ENCODE measurements at places on chromosomes 13 and 19.

DNA sequence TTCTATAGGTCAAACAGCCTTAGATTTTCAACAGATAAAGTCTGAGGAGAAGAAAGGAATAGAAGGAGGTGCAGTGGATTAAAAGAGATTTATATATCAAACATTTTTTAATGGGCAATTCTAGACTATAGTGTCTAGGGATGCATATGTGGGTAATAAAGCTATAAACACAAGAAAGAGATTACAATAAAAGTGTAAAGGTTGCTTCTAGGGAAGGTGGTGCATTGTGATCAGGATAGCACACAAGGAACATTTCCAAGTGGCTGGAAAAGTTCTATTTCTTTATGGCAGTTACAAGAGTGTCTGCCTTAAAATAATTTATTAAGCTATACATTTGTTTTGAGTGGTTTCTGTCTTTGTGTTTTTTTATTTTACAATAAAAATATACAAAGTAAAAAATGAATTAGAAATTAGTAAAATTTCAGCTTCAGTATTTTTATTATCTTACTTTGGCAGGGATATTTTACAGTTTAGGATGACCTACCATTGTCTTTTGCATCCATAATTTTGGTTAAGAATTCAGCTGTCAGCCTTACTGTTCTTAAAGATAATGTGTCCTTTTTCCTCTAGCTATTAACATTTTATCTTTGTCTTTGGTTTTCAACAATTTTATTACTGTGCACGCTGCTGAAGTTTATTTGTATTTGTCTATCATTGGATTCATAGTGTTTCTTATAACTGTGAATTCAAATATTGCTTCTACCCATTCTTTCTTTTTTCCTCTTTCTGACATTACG lies 221.8 kb downstream of the LACC1 start:
- no peak for DNase-seq

GRCh38 chr19:34180709-34181108 lies 8.4 kb downstream of the LSM14A start:
- no peak for DNase-seq

GRCh38 chr13:101331731-101332130 lies 84.6 kb downstream of the NALCN start:
- DNase-seq: no peak

GRCh38 chr13:108708921-108709320 lies 79.5 kb downstream of the MYO16 start:
- no peak for DNase-seq

- DNase-seq: no peak
These were observed 10.4 kb downstream of the BORCS8 start for GRCh38 chr19:19181488-19181998.

DNA sequence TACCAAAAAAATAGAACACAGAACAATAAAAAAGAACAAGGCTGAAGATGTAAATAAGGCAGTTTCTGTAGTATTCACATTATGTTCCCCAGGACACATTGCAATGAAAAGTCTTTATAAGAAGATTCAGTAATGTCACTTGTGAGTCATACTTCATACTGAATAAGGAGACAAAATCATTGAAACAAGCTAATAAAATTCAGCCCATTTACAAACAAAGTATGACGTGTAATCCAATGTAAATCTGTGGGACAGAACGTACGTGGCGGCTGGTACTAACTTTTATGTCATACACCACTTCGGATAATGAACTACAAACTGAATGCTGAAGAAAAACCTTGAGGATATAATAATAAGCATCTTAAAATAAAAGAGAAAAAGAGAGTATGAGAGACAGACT lies 512.8 kb upstream of the MIR17HG start:
- DNase-seq: no peak

DNA sequence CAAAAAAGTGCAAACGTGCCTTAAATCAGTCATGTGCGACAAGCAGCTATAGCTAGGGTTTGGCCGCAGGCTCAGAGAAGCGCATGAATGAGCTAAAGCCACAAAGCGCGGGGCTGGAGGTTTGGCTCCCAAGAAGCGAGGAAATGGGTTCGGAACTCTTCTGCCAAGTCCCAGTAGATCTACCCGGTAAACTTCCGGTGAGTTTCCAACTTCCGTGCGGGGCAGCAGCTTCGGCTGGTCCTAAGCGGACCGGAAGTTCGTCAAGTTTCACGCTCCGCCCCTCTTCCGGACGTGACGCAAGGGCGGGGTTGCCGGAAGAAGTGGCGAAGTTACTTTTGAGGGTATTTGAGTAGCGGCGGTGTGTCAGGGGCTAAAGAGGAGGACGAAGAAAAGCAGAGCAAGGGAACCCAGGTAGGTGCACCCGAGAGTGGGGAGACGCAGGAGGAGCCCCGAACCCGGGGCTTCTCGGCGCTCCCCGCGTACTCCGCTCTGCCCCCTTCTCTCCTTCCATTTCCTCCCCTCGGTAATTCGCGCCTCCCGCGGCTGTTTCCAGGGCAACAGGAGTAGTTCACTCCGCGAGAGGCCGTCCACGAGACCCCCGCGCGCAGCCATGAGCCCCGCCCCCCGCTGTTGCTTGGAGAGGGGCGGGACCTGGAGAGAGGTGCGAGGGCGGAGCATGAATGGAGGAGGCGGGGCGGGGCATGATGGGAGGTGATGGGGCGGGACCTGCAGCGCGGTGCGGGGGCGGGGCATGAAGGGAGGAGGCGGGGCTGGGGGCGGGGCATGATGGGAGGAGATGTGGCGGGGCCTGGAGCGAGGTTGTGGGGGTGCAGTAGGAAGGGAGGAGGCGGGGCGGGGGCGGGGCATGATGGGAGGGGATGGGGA lies at the start of gene NR1H2:
Gene NR1H2 (plus strand): TSS at position 292 of the 885 bp plus-strand sequence. CDS start 1,149 bp downstream, outside the sequence.
- DNase-seq: peak; percentile 94

GRCh38 chr19:2561895-2562294 lies 86.0 kb downstream of the GADD45B start:
- peak; percentile 79 for DNase-seq

- no peak for DNase-seq
These were observed 32.9 kb downstream of the TSHZ3 start for GRCh38 chr19:31316201-31316951.

DNA sequence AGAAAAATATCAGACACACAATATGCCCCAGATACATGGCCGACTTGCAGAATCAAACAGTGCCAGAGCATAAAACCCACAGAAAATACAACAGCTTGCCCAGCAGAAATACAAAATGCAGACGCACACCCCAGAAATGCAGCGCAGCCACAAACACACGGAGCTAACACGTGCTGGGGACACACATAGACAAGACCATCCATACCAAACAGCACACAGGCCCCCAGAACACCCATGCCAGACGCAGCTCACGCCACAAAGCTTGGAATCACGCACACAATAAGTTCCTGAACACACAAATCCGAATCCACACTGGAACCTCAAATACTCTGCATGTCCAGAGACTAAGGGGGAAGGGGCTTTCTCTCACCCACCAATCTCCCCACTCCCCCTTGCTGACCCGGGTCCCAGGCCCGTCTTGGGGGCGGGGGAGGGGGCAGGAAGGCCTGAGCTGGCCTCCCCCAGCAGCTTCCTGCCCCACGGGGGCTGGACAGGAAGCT lies 17.2 kb downstream of the CCDC97 start:
- DNase-seq: no peak

- DNase-seq: no peak
These were observed 472.1 kb downstream of the DIAPH3 start for GRCh38 chr13:59691501-59692066.

GRCh38 chr19:2615782-2616181 lies 86.7 kb downstream of the GNG7 start:
- DNase-seq: no peak

DNA sequence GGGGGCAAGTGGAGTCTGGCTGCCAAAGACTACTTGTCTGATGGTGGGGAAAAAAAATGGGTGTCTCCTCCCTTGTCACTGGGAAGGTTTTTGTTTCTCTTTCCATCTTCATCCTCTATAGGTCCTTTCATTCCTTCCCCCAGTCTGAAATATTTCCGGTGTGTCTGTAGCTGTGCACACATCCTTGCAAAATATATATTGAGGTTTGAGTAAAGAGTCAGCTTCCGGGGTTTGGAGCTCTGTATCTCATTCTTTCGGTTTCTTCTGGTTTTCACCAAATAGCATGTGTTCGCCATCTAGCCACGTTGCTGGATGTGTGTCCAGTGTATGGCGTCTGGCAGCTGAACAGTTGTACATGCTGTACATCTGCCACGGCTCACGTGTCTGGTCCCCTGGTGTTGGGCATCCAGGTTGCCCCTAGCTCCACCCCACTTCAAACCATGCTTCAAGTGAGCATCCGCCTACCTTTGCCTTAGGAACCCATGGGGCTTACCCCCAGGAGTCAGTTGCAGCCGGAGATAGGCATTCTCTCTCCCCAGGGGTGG lies 142.2 kb downstream of the SIPA1L3 start:
- DNase-seq: peak; percentile 61

- peak; percentile 43 for DNase-seq
These were observed 15.9 kb upstream of the S1PR4 start for GRCh38 chr19:3162418-3163229.

DNA sequence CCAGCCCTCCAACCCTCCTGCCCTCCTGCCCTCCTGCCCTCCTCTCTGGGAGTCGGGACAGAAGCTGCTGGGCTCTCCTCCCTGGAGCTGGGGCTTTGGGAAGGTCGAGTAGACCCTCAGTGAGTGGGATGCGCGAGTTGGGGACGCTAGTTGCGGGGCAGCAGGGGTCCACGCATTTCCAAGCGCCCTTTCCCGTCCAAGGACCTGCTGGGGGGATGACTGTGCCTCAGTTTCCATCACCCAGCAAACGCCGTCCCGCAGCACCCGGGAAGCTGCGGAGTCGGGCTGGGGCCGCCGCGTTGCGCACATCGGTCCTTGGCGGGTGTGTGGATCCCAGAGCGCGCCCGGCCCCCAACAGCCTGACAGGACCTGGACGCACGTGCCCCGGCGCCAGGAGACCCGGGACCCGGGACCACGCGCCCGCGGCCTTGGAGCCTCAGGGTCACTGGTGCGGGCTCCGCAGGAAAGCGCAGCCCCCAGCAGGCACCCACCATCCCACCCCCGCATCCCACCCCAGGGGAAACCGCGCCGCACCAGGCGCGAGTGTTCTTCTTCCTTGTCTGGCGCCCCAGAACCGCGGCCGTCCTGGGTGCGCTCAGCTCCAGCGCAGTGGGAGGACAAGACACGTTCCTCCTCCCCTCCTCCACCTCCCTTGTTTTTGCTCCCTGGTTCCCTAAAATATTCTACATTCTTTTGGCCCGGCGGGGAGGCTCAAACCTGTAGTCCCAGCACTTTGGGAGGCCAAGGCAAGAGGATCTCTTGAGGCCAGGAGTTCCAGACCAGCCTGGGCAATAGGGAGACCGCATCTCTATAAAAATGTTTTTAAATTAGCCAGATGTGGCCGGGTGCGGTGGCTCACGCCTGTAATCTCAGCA lies 9.2 kb downstream of the ONECUT3 start:
- DNase-seq: no peak

DNA sequence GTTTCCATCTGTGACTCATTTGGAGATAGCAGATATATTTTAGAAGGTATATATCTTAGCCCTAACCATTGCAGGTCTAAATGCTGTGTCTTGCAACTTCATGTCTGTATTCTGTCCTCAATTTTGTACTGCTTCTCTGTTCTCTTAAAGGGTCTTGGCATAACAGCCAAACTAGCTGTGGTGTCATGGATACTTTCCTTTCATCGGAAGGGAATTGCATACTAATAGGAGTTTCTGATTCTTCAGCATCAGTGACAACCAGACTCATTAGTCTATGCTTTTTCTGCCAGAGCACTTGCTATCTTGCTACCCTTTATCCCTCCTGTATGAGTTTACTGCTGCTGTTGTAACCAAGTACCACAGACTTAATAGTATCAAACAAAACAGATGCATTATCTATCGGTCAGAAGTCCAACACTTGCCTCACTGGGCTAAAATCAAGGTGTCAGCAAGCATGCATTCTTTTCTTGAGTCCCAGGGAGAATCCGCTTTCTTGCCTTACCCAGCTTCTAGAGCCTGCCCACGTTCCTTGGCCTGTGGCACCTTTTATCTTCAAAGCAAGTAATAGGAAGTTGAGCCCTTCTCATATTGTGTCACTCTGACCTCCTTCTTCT lies 253.1 kb downstream of the HS6ST3 start:
- no peak for DNase-seq

- no peak for DNase-seq
These were observed 60.7 kb downstream of the SLC6A16 start for GRCh38 chr19:49264258-49264657.

DNA sequence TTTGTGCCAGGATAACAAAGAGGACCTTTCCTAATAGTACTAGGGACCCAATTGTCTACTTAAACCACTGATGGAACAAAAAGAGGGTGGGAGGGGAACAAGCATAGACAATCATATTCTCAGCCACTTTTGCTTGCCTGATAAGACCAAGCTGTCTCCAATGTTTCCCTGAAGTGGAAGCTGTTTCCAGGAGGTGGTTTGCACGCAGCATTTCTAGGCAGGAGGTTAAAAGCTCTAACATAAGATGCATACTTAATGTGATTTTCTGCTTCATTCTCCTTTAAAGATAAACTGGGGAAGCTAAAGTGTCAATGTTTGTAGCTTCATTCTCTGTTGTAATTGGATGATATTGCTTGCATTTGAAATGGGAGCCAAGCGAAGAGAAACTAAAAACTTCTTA lies 442.9 kb downstream of the HS6ST3 start:
- DNase-seq: no peak

GRCh38 chr13:104086210-104086609 lies 1020.0 kb upstream of the SLC10A2 start:
- no peak for DNase-seq

DNA sequence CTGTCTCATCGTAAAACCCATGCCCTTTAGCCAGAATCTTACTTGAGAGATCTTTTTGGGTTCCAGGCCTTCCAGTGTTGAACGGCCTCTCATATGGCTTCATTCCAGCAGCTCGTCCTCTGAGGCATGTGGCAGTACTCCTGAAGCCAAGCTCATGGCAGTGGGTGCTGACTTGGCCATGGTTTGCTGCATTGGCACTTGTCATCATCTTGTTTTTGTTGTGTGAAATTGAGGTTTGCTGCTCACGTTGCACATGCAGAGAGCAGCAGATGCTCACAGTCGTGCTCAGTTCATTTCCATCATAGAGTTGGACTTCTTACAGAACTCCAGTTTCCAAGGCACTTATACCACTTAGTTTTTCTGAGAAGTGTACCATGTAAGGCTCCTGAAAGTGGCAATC lies 14.9 kb downstream of the TEX29 start:
- DNase-seq: no peak

DNA sequence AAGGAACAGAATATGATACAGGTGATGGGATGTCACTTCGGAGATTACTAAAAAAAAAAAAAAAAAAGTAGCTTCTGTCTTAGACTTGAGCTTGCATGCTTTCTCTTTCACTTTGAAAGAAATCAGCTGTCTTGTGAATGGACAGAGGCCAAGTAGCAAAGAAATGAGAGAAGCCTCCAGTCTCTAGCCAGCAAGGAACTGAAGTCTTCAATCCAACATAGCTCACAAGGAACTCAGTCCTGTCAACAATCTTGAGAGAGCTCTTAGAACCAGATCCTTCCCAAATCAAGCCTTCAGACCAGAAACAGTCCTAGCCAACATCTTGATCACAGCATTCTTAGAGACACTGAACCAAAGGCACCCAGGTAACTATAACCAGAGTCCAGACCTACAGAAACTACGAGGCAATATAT lies 7.7 kb downstream of the N4BP2L2 start:
- DNase-seq: no peak

- peak; percentile 74 for DNase-seq
These were observed 13.6 kb downstream of the IER2 start for GRCh38 chr19:13163609-13164342.

All from stimulated activated naive CD8-positive, alpha-beta T cell treated with anti-CD3 and anti-CD28 coated beads, Interleukin-15, amount 100 ng/mL, for 72 hours (primary cell).